ENCODE measurements at places on chromosomes 3 and 15.

DNA sequence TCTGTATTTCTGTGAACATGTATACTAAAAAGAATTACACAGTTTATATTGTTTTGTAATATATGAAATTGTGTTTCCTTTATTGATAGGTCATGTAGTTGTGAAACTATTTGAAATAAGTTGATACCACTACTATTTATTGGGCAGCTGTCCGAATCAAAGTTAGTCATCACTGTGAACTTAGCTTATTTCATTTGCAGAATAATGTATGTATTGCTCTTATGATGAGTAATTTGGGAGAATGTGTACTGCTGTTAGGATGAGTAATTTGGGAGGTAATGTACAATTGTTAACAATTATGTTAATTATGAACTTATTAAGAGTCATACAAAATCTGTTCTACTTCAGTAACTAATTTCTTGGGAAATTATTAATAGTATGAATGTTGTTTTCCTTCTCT lies 22.2 kb downstream of the FXR1 start:
- DNase-seq, result no peak

GRCh38 chr3:178310949-178311348 lies 225.3 kb upstream of the KCNMB2 start:
- no peak for DNase-seq

DNA sequence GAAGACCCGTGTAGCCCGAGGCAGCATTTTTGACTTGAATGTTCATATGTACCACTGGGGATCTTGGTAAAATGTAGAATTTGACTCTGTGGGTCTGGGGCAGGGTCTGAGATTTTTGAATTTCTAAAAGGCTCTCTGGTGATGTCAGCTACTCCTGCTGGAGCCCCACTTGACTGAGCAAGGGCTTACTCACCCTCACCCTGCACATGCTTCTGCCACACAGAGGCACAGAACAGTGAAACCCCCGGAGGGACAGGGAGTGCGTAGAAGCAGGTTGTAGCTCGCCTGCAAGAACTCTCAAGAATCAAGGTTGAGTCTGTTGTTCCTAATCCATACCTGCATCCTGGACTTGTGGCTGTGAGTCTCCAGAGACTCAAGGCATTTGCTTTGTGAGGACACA lies 41.1 kb downstream of the SLCO3A1 start:
- DNase-seq, result no peak

- DNase-seq, result no peak
These were observed 94.1 kb downstream of the MYH15 start for GRCh38 chr3:108416111-108416869.

DNA sequence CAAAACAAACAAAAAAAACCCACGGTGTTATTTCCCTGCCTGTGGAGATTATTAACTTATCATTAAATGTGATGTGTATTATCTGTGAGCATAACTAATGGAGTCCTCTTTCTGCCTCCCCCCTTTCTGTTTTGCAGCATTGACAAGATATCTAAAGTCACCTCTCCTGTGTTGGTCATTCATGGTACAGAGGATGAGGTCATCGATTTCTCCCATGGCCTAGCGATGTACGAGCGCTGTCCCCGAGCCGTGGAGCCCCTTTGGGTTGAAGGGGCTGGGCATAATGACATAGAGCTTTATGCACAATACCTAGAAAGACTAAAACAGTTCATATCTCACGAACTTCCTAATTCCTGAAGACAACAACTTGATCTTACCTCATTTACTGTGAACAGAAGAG lies 25.2 kb upstream of the CEMIP start:
- no peak for DNase-seq

All from stimulated activated CD4-positive, alpha-beta T cell treated with anti-CD3 and anti-CD28 coated beads, Interleukin-2, amount 100 ng/mL, for 24 hours (primary cell).